ENCODE measurements at places on chromosomes 16 and 17. TPM values are rescaled to one million over a fixed set of nuclear protein-coding genes. Genes with fewer than 3 reads are reported as not detected.

Gene PEMT
- total RNA-seq, result 18.4 TPM

Gene RND2
- 0.51 TPM for total RNA-seq

Gene KRTAP4-4
- not detected for total RNA-seq

Gene LRRC37A
- 0.58 TPM for total RNA-seq

Gene ST6GALNAC2
- 6.4 TPM for total RNA-seq

Gene GUCY2D
- total RNA-seq, result 0.22 TPM

Gene SMG1
- 34.5 TPM for total RNA-seq

Gene HSF5
- not detected for total RNA-seq

Gene ZNF629
- total RNA-seq, result 8.6 TPM

Gene VKORC1
- total RNA-seq, result 54.3 TPM
